Muscle of leg (tissue), 16 donors: ENCODE measurements at places on chromosomes 2 and 18. TPM values are rescaled to one million over a fixed set of nuclear protein-coding genes. Genes with fewer than 3 reads are reported as not detected.

Gene DNER
- 1.9 TPM for total RNA-seq

Gene SAG
- 0.18 TPM for total RNA-seq

Gene SUMO1
- total RNA-seq: 91.2 TPM

Gene MC5R
- total RNA-seq: 2.9 TPM

Gene TMEFF2
- 7.7 TPM for total RNA-seq

Gene DCDC2C
- 0.18 TPM for total RNA-seq

Gene SLC16A14
- total RNA-seq: 4.2 TPM

DNA sequence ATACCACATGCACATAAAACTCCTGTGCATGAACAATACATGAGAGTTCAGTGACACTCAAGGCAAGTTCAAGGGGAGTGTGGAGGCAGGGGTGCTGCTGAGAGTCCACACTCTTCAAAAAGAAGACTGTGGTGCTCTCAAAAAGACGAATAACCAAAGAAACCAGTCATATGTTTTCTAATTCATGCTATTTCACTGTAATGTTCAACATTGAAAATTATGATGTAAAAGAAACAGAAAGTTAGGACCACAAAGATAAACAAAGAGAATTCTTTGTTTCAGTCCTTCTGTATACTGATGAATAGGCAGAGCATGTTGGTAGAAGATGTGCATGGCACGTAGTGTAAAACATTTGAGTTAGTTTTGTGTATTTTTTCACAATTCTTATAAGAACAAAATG is 864.2 kb upstream of the LRATD1 start:
- DNase-seq: no peak

DNA sequence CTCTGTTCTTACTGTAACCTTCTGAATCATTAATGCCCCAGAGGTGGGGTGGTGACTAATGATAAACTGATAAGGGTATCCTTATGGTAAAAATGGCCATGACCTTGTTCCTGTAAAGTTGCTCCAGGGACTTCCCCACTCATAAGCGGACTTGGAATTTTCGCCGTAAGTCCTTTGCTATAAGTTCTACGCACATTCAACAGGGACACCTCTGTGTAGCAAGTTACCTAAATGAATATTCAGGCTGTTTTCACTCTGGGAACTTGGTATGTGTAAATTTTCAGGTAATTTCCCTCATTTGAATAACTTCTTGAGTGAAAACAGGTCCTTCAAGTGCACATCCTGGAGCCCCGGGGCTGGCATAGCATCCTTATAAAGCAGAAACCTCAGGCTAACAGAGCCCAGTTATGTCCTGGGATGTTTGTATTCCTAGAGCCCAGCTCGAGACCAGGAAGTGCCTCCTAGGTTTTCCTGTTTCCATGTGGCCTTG is 9.4 kb upstream of the AGFG1 start:
- no peak for DNase-seq

DNA sequence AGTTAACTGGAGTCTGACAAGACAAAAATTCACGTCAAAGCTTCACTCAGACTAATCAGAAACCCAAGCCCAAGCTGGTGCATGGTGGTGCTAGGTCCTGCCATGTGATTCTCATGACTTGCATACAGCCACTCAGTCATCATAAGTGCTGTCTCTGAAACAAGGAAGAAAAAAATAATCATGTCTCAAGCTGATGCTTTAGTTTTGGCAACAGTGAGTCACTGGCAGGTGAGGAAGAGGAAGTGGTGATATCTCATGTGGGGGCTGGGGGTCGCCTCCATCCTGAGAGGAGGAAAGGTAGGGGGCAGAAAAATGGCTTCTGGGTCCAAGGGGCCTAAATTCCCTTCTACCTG is 136.3 kb downstream of the TMEM163 start:
- no peak for DNase-seq

DNA sequence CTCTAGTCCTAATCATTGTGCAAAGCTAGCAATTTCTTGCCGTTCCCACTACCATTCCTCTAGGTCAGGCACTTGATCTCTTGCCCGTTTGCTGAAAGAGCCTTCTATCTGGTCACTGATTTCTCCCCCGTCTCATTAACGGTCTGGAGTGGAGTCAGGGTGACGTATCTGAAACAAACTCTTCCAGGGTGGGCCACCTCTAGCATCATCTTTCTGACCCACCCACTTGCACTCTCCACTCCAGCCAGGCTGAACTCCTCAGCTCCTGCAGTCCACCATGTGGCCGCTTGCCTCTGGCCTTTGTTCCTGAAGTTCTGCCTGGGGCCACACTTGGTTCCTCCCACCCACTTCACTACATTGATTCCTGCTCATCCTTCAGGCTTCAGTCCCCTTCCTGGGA is 13.3 kb downstream of the BCL2 start:
- DNase-seq: peak; percentile 24

- no peak for DNase-seq
These were observed 437.7 kb downstream of the NRXN1 start for GRCh38 chr2:50594233-50594632.

DNA sequence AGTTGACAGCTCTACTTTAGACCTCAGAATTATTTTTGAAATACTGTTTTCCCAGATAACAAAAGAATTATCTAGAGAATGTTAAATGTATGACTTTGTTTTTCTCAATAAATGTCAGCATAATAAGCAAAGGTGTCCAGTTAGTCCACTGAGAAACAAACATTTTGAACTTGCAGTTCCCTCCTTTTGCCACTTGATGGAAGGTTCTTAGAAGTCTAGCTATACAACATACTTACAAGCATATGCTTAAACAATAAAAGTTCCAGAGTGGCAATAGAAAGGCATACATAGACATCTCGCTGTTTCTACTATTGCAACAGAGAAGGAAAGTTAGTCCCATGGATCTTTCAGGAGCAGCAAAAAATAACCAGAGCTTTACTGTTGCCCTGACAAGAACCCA is 11.8 kb downstream of the NDUFA10 start:
- DNase-seq: no peak

DNA sequence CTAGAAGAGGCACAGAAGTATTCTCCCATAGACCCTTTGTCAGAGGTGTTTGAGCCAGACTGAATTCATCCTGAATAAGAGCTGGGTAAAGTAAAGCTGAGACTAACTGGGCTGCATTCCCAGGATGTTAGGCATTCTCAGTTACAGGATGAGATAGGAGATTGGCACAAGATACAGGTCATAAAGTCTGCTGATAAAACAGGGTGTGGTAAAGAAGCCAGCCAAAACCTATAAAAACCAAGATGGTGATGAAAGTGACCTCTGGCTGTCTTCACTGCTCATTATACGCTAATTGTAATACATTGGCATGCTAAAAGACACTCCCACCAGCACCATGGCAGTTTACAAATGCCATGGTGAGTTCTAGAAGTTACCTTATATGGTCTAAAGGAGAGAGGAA is 364.9 kb upstream of the TMEFF2 start:
- no peak for DNase-seq

- peak; percentile 95 for DNase-seq
These were observed 14.3 kb upstream of the TRIB2 start for GRCh38 chr2:12702168-12703121.

DNA sequence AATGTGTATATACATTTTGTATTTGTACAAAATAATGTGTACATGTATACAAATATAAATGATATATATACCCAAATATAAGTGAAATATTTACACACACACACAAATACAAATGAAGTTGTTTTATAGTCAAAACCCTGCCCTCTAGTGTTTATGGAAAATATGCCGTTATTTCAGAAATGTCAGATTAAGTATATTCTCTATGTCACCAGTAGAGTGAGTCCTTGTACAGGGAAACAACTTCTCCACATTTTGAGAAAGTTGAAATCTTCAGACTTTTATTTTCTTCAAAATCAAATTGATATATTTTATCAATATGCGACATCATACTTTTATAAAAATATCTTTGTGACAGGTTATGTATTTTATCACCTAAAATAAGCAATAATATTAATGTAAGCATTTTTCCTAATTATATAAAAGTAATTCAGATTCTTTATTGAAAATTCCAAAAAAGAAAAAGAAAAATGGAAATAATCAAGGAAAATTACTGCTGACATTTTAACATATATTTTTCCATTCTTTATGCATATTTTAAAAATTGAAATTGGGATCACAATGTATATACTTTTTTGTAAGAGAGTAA is 22.4 kb downstream of the ARL6IP6 start:
- DNase-seq: peak; percentile 66

DNA sequence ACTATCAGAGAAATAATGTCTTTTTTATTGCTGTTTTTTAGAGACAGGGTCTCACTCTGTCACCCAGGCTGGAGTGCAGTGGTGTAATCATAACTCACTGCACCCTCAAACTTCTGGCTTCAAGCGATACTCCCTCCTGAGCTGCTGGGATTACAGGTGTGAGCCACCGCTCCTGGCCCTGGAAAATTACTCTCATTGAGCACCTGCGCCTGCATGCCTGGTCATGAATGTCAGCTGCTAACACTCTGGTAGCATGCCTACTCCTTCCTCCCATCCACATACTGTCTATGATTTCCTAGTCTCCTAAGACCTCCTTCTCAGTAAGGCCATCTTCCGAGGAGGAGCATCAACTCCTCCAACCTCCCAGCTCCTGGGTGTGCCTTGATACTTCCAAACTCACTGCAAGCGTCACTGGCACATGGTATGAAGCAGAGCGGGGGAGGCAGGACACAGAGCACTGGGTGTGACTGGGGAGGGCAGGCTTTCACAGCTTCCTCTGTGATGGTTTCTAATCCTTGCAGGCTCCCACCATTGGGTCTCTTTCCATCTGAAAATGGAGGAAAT is 1.6 kb upstream of the MAP2 start:
- DNase-seq: no peak

DNA sequence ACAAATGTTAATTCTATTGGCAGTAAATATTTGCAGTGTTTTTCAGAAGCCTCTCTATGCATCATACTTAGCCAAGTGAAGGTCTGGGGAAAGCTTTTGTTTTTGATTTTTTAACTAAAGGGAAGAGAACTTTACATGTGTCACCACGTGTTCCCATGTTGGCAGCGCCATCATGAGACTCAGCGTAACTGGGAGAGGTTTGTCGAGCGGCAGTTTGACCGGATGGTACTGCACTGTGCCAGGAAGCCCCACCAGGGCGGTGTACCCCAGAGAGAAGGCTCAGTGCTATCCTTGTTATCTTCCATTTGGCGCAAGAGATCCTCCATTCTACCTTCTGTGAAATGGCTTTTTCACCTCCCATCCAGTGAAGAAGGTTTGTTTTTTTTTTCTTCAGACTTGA is 38.5 kb downstream of the KIF5C start:
- no peak for DNase-seq

DNA sequence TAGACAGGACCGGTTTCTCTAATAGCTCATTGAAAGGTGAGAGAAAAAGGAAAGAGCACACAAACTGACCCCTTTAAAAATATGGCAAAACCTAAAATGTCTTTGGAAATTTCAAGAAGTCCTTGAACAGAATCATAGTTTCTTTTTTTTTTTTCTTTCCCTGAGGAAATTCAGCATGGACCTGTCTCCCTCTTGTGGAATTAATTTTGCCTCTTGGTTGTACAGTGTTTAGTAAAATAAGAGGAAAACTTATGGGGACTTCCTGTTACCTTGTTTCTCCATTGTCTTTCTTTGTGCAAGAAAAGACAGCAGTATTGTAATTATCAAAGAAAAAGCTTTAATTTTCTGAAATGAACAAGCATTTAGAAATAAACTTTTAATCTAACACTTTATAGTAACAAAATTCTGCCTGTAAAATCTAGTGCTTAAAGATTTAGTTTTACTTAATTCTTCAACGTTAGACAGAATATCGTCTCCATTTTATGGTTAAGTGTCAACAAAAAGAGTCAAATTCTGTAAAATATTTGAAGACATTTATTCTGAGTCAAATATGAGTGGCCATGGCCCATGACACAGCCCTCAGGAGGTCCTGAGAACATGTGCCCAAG is 176.3 kb upstream of the NABP1 start:
- peak; percentile 86 for DNase-seq

GRCh38 chr2:68185541-68186164 is 28.0 kb downstream of the PNO1 start:
- DNase-seq: peak; percentile 21

- no peak for DNase-seq
These were observed 131.5 kb upstream of the MEIS1 start for GRCh38 chr2:66303471-66303870.

DNA sequence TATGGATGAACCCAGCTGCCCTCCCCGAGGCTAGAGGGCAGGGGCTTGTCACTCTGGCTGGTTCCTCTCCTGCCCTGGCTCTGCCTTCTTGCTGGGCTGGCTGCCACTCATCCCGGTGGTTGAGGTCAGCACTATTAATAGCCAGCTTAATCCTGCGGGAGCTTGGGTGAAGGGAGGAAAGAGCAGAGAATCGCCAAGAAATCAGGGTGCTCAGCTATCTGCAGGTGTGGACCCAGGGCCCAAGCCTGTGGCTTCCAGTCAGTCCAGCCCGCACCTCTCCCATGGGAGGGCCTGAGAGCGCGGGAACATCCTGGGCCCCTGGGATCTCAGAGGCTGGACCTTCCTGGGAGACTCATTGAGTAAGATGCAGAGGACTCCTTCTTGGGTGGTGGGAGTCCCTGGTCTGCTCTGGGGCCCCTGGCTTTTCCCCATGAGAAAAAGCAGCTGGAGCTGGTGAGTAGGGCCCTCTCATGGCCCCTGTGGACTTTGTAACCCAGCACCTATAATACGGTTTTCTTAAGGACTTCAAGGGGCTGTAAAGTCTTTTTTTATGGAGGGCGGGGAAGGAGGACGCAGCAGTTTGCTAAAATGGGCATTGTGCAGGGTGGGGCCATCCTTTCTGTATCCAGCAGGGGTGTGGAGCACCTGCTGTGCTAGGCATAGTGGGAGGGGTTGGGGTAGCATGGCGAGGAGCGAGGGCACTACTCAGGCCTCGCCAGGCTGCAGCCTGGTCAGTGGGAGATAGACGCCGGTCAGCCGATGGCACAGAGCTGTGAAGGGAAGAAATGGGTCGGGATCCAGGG is 27.4 kb upstream of the CNNM3 start:
- DNase-seq: peak; percentile 76

GRCh38 chr2:165406173-165406572 is 63.3 kb upstream of the CSRNP3 start:
- DNase-seq: peak; percentile 6

- no peak for DNase-seq
These were observed 3.6 kb downstream of the CNRIP1 start for GRCh38 chr2:68316111-68316510.

DNA sequence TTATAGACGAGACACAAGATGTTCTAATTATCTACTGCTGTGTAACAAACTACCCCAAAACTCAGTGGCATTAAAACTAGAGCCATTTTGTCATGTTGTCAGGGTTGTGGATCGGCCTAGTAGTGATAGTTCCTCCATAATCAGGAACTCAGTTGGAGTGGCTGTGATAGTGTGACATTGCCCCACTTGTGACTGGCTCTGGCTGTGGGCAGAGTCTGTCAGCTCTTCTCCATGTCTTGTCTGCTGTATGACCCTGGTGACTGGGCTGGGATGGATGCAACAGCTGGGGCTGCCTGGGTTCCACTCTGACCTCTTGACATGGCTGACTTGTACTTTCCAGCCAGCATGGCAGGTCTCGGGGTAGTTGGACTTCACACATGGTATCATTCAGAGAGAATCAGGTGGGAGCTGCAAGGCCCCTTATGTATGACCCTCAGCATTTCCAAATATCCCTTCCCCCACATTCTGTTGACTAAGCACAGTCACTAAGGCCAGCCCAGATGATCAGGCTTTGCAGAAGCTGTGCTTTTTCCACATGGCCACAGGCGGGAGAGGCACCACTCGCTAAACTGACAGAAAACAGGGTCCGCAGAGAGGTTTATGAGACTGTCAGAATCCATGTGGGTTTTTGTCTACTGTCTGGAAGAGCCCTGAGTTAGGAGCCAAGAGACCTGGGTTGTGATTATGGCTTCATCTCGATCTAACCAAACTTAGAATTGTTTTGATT is 50.3 kb downstream of the SETBP1 start:
- DNase-seq: no peak

GRCh38 chr2:69830045-69830905 is 815 bp downstream of the GMCL1 start:
- peak; percentile 41 for DNase-seq
